ENCODE measurements at places on chromosomes 6 and 20. TPM values are rescaled to one million over a fixed set of nuclear protein-coding genes. Genes with fewer than 3 reads are reported as not detected.

Gene VSTM2L
- total RNA-seq: 11.6 TPM

Gene BPIFB4
- total RNA-seq: not detected

Gene POM121L2
- 0.10 TPM for total RNA-seq

Gene RSPO4
- total RNA-seq: 2.4 TPM

Gene TCP11
- not detected for total RNA-seq

Gene MCCD1
- total RNA-seq: not detected

Gene KIF25
- total RNA-seq: not detected

Gene SMPDL3A
- total RNA-seq: 9.4 TPM

Gene OR2B2
- not detected for total RNA-seq

Gene MAP3K5
- 4.7 TPM for total RNA-seq

Gene DEFB124
- total RNA-seq: not detected

Gene PNPLA1
- total RNA-seq: not detected

Gene LINC00237
- not detected for total RNA-seq

Gene CD93
- 0.05 TPM for total RNA-seq

Gene ATG5
- total RNA-seq: 39.3 TPM

Gene RPS6KA2
- 23.8 TPM for total RNA-seq

Gene EDN1
- total RNA-seq: 20.3 TPM

Gene C20orf144
- 0.29 TPM for total RNA-seq

Gene ZSWIM1
- total RNA-seq: 17.1 TPM

Gene MUC21
- total RNA-seq: 0.65 TPM

Gene ATP6V1G2
- total RNA-seq: 1.6 TPM

Gene UBE2C
- 46.4 TPM for total RNA-seq

Gene RIN2
- total RNA-seq: 44.8 TPM

Gene GSTA3
- total RNA-seq: not detected

Gene MMUT
- 30.5 TPM for total RNA-seq

Gene SLC25A27
- total RNA-seq: 18.1 TPM

Gene KHDC3L
- not detected for total RNA-seq

Gene CD40
- total RNA-seq: 1.5 TPM

Gene IPCEF1
- 0.40 TPM for total RNA-seq

Gene PKHD1
- total RNA-seq: 0.75 TPM

Gene MANEA
- 15.5 TPM for total RNA-seq

Gene IL17F
- total RNA-seq: not detected

Gene SAPCD1
- 8.9 TPM for total RNA-seq

Gene HDGFL1
- total RNA-seq: not detected

Gene MAFB
- 104 TPM for total RNA-seq

Gene ACAT2
- 67.4 TPM for total RNA-seq

Gene POLR3F
- total RNA-seq: 8.5 TPM

Gene TCF21
- 1.3 TPM for total RNA-seq

Gene ADGRF5
- 0.58 TPM for total RNA-seq

Gene C6orf163
- 4.7 TPM for total RNA-seq

Gene TRIM31
- total RNA-seq: 1.8 TPM

Gene STMND1
- 0.43 TPM for total RNA-seq

Gene RAB32
- 19.1 TPM for total RNA-seq

Gene RPP21
- total RNA-seq: 49.6 TPM

Gene TOX2
- 1.5 TPM for total RNA-seq

Gene OVOL2
- 17.5 TPM for total RNA-seq

Gene NTSR1
- total RNA-seq: not detected

Gene BEND3
- total RNA-seq: 14.4 TPM

Gene CALHM5
- total RNA-seq: 0.10 TPM
